GM04504 (cell line): ENCODE measurements at places on chromosomes 6 and 20.

- DNase-seq: no peak
Observed at GRCh38 chr6:55954436-55954835, 79.0 kb upstream of the BMP5 start.

DNA sequence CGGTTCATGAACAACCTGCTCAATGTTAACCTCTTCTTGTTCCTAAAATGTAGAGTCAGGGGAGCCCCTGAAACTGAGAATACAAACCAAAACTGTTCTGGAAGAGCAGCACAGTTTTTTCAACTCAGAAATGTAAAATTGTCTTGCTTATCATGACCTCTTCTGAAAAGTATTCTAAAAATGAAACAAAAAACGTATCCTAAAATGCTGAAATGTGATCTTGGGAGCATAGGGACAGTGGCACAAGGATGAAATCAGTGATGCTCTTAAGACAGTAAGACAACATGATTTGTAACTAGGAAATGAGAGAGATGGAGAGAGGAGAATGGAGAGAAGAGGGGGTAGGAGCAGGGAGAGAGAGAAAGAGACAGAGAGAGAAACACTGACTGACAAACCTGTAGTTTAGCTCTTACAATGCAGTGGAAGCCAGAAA, 27.5 kb downstream of the NCOA7 start:
- no peak for DNase-seq

GRCh38 chr6:78749326-78749725, 118.0 kb upstream of the IRAK1BP1 start:
- no peak for DNase-seq

- no peak for DNase-seq
Observed at GRCh38 chr20:31908016-31908415, 37.6 kb downstream of the TTLL9 start.
